Activated CD8-positive, alpha-beta T cell treated with anti-CD3 and anti-CD28 coated beads, Interleukin-2, amount 10 ng/mL, durations not matched to agents 7 days and 5 days (primary cell): ENCODE measurements at places on chromosomes 12 and 14. TPM values are rescaled to one million over a fixed set of nuclear protein-coding genes. Genes with fewer than 3 reads are reported as not detected.

DNA sequence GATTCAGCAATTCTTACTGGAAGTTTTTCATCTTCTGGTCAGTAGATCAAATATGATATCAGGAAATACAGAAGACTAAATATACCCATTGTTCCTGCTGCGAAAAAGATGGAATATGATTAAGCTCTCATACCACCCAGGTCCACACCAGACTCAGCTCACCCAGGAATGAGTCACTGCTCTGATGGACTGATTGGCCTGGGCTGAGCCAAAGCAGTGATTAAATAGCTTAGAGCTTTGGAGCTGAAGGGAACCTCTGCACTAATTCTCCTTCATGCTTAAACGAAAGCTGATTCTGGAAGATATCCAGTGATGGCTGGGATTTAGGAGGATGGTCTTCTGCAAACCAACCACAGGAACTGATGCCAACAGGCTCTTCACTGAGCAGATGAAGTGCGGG is 62.0 kb upstream of the SYT1 start:
- H3K36me3 ChIP-seq: no peaks in the 10 kb centered on the region
- H3K4me1 ChIP-seq: no peaks in the 10 kb centered on the region
- no peak overlapping the region for H3K4me3 ChIP-seq
- H3K27me3 ChIP-seq: no peaks in the 10 kb centered on the region

- H3K27ac ChIP-seq: no peak overlapping the region
- peaks cover 11% of the 10 kb centered on the region for H3K4me1 ChIP-seq
- no peak overlapping the region for H3K4me3 ChIP-seq
Observed at GRCh38 chr12:51222461-51222860, 4.6 kb upstream of the POU6F1 start.

GRCh38 chr14:102049258-102050025 is 37.4 kb downstream of the HSP90AA1 start:
- no peak overlapping the region for H3K27ac ChIP-seq
- no peaks in the 10 kb centered on the region for H3K4me1 ChIP-seq
- no peak for DNase-seq
- H3K36me3 ChIP-seq: peaks cover 52% of the 10 kb centered on the region

- no peak overlapping the region for H3K4me3 ChIP-seq
- H3K27me3 ChIP-seq: no peaks in the 10 kb centered on the region
- peaks cover 37% of the 10 kb centered on the region for H3K36me3 ChIP-seq
Observed at GRCh38 chr14:77436042-77436441, 12.7 kb upstream of the NOXRED1 start.

DNA sequence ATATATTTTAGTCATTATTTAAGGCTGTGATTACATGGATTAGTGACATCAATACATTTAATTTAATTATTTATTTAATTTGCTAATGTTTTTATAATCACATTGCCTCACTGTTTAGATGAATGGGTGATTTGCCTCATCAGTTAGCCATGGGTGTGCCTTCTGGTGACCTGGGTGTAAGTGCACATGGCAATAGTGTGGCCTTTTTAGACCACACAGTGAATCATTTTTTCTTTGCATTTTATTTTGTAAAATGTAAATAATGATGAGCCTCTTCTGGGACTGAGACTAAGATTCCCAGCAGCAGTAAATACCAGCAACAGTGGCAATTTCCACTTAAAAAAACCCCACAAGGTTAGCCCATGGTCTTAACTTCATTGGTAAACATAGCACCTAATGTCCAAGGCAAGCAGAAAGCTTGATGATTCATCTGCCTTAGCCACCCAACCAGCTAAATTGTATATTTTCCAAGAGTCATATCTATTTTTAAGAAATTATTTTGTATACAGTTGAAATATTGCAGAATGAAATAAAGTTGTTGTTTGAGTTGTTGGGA is 235.9 kb upstream of the NOVA1 start:
- no peak for DNase-seq
- no peaks in the 10 kb centered on the region for H3K27me3 ChIP-seq
- H3K27ac ChIP-seq: no peak overlapping the region
- no peaks in the 10 kb centered on the region for H3K4me1 ChIP-seq
- H3K36me3 ChIP-seq: no peaks in the 10 kb centered on the region

DNA sequence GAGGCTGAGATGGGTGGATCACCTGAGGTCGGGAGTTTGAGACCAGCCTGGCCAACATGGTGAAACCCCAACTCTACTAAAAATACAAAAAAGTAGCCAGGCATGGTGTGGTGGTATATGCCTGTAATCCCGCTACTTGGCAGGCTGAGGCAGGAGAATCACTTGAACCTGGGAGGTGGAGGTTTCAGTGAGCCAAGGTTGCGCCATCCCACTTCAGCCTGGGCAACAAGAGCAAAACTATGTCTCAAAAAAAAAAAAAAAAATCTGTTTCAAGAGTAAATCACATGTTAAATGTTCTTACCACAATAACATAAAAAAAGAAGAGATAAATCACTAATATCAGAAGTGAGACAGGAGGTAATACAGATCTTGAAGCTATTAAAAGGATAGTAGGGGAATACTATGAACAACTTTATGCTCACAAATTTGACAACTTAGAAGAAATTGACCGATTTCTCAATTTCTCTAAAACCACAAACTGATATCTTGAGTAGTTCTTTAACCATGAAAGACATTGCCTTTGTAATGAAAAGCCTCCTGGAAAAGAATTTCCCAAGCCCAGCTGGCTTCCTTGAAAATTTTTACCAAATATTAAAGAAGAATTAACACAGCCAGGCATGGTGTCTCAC is 37.7 kb downstream of the TAOK3 start:
- H3K4me1 ChIP-seq: peaks cover 23% of the 10 kb centered on the region
- DNase-seq: no peak
- no peak overlapping the region for H3K27ac ChIP-seq
- H3K27me3 ChIP-seq: no peaks in the 10 kb centered on the region
- H3K4me3 ChIP-seq: no peak overlapping the region
- H3K36me3 ChIP-seq: peaks cover 37% of the 10 kb centered on the region

DNA sequence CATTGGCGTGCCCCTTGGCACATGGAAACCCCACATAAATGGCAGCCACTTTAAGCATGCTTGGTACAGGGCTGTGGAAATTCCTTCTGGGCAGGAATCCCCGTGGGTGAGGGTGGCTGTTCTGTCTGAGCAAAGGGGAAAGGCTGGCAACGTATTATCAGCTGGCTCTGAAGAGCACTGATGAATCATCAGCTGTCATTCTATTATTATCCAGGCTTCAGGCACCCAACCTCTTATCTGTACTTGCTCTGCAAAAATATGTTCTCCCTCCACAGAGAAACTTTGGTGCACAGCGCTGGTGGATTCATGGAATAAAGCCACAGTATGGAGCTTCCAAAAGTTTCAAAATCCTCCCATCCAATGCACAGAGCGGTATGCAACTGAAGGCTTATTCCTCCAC is 167.1 kb downstream of the TBX5 start:
- H3K27ac ChIP-seq: no peak overlapping the region
- no peaks in the 10 kb centered on the region for H3K36me3 ChIP-seq
- no peaks in the 10 kb centered on the region for H3K4me1 ChIP-seq
- H3K4me3 ChIP-seq: no peak overlapping the region
- DNase-seq: no peak

GRCh38 chr12:6947615-6948014 is 3.5 kb upstream of the PTPN6 start:
- H3K4me1 ChIP-seq: peaks cover 76% of the 10 kb centered on the region
- H3K4me3 ChIP-seq: no peak overlapping the region
- H3K36me3 ChIP-seq: peaks cover 29% of the 10 kb centered on the region
- H3K27me3 ChIP-seq: peaks cover 2% of the 10 kb centered on the region
- peak overlapping the region; percentile 35 for H3K27ac ChIP-seq

GRCh38 chr12:110857528-110857927 is 10.7 kb downstream of the CCDC63 start:
- no peak for DNase-seq
- no peak overlapping the region for H3K27ac ChIP-seq
- H3K27me3 ChIP-seq: no peaks in the 10 kb centered on the region
- H3K4me1 ChIP-seq: peaks cover 13% of the 10 kb centered on the region
- no peaks in the 10 kb centered on the region for H3K36me3 ChIP-seq

DNA sequence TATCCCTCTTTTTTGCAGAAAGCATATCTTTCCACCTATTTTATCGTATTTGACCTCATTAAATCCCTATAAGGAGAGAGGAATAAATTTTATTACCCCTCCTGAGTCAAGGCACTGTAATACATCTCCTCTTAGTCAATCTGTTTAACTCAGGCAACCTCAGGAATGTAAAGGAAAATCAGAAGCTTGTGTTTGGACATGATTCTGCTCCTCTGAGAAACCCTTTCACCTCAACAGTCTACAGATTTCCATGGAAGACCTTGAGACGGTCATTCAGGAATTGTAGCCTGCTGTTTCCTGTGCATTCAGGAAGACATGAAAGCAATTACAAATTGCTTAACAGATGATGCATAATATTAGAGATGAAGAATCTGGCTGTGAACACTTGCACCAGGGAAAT is 360.8 kb downstream of the PAWR start:
- H3K4me3 ChIP-seq: no peak overlapping the region
- no peaks in the 10 kb centered on the region for H3K36me3 ChIP-seq
- H3K27ac ChIP-seq: no peak overlapping the region
- no peak for DNase-seq

- no peak for DNase-seq
- H3K36me3 ChIP-seq: no peaks in the 10 kb centered on the region
- no peak overlapping the region for H3K4me3 ChIP-seq
- H3K27me3 ChIP-seq: no peaks in the 10 kb centered on the region
- H3K27ac ChIP-seq: no peak overlapping the region
Observed at GRCh38 chr12:121927813-121928212, 9.4 kb downstream of the CFAP251 start.

GRCh38 chr12:92064422-92064821 is 81.2 kb downstream of the BTG1 start:
- no peak overlapping the region for H3K27ac ChIP-seq
- no peak overlapping the region for H3K4me3 ChIP-seq
- no peak for DNase-seq

DNA sequence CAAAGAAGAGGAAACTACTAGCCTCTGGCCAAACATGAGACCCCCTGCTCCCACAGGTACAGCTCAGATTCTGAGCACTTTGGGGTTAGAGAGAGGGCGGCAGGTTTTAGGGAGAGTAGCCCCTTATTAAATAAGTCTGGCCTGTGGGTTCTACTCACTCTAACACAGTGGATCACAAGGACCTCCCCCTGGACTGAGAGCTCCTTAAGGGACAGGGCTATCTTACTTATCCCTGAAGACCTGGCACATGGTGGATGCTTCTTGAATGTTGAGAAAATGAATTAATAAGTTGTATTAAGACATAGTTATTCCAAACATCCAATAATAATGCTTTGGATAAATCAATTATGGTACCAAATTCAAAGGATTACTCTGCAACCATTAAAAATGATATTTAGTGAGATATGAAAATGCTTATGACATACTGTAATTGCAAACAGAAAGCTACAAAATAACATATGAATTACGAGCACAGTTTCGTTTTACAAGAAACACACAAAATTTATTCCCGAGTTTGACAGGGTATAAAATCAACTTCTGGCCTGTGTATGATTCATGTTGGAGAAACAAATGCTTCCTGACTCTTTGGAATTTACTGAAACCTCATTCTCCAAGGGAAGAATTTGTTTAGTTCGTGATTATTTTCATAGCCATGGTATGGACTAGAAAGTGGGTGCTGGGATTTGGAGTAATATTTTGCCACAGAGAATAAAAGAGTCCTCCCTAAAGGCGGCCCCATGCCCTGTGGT is 59.3 kb upstream of the BDKRB2 start:
- H3K4me1 ChIP-seq: no peaks in the 10 kb centered on the region
- no peaks in the 10 kb centered on the region for H3K36me3 ChIP-seq
- no peak for DNase-seq
- H3K27ac ChIP-seq: no peak overlapping the region
- H3K4me3 ChIP-seq: no peak overlapping the region

DNA sequence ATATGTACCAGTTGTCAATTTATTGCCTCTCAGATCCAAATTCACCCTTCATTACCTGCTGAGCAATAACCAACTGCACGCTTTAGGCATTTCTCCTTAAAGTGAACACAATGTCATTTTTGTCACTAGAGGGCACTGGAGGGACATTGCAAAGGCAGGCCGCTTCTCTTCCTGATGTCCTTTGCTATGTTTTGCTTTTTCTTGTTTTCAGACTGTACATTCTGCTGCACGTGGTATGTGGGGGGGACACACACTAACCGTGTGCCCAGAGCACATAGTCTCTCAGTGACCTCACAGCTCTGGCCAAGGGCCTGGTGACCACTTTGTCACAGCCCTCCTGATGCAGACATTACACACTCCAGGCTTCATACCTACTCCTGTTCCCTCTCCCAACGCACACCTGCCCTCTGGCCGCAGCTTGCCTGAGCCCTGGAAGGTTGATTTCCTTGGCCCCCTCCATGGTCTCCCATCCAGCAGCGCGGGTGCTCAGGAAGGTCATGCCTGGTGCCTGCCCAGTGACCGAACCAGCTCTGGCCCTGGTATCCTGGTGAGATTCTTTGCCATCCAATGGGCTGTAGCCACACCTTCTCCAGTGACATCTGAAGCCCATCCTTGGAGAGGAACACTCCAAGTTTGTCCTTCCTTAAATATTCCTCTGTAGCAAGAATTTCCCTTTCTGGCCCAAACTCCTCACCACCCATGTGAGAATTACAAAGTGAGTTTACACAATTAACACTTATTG is 39.9 kb downstream of the MYO1H start:
- peaks cover 22% of the 10 kb centered on the region for H3K27me3 ChIP-seq
- no peak overlapping the region for H3K4me3 ChIP-seq
- H3K36me3 ChIP-seq: no peaks in the 10 kb centered on the region
- DNase-seq: no peak
- no peak overlapping the region for H3K27ac ChIP-seq

GRCh38 chr12:57718641-57719528 is 19.7 kb downstream of the AGAP2 start:
- H3K27ac ChIP-seq: no peak overlapping the region
- no peaks in the 10 kb centered on the region for H3K4me1 ChIP-seq
- DNase-seq: no peak
- peaks cover 51% of the 10 kb centered on the region for H3K36me3 ChIP-seq

GRCh38 chr12:97148941-97149559 is 242.0 kb downstream of the NEDD1 start:
- H3K27ac ChIP-seq: no peak overlapping the region
- H3K4me1 ChIP-seq: peaks cover 4% of the 10 kb centered on the region
- no peak overlapping the region for H3K4me3 ChIP-seq
- peaks cover 3% of the 10 kb centered on the region for H3K27me3 ChIP-seq
- H3K36me3 ChIP-seq: no peaks in the 10 kb centered on the region

DNA sequence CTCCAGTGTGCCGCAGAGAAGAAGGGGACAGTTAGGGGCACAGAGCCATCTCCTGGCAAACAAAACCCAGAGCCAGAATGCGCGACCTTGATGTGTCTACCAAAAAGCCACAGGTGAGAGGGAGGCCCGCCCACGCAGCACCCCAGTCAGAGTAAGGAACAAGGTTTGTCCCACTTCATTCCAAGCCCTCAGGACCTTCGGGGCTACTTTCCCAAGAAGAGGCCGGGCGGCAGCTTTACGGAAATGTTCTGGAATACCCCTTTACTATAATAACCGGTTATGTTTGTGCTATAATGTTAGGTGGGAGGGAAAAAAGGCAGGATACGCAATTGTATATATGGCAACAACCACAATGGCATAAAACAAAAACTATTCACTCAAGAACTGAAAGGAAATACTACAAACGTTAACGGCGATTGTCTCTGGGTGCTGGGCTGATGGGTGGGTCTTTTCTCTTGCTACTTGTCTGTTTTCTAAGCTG is 12.3 kb downstream of the CCDC88C start:
- H3K27ac ChIP-seq: peak overlapping the region; percentile 83
- H3K27me3 ChIP-seq: no peaks in the 10 kb centered on the region
- peaks cover 93% of the 10 kb centered on the region for H3K4me1 ChIP-seq
- peak; percentile 71 for DNase-seq
- H3K4me3 ChIP-seq: peak overlapping the region; percentile 57

TMED10 gene
- 188 TPM for total RNA-seq

RNASE12 gene
- not detected for total RNA-seq

IQSEC3 gene
- total RNA-seq: 1.7 TPM

LRTM2 gene
- not detected for total RNA-seq

NANOG gene
- not detected for total RNA-seq

ARMH4 gene
- total RNA-seq: not detected

FOXN4 gene
- not detected for total RNA-seq
